ENCODE measurements at places on chromosomes 5 and 9.

GRCh38 chr9:36382484-36382883, 17.6 kb downstream of the RNF38 start:
- no peak for DNase-seq

GRCh38 chr9:117232281-117232680, 182.6 kb downstream of the ASTN2 start:
- no peak for DNase-seq

GRCh38 chr9:114321759-114322158, 1.1 kb upstream of the ORM1 start:
- DNase-seq, result no peak

DNA sequence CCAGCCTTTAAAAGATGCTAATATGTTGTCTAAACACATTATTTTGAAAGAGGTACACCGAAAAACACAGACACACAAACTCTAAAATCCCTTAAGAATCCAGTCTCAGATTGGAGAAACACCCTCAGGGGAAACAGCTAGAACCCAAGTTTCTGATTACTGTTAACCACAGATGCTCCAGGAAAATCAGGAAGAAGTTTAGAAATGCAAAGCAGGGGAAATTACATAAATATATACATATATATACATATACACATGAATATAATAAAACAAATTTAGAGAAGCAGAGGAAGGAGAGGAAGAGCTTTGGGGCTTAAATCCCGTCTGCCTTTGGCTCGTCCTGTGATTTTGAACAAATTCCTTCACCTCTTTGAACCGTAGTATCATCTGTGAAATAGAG, 73.2 kb upstream of the KLF4 start:
- no peak for DNase-seq

DNA sequence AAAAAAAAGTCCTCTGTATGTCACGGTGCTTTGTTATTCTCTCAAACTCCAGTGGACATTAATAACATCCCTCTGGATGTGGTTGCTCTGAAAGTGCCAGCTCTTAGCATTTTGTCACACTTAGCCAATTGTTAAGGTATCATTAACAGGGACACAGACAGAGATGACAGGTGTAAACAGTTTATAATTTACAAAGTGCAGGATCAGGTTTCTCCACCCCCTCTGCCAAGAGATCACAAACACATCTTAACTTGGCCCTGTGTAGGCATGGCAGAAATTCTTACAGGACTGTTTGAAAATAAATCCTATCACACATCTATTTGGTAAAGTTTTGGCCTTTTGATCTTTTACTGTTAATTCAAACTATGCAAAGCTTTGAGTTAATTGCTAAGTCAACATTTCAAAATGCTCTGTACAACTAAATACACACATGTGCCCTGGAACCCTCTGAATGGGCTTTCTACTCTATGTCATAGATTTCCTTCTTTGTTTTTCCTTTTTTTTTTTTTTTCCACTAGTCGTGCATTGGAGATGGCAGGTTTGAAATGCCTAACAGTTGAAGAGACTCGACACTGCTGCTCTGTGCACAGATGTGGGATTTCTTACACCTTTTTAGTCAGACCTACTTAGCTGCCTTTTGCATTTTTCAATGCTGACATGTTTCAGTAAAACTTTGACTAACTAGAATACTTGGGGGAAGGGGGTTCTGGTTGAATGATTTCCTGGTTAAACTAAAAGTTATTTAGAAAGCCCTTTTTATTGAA, 41.7 kb downstream of the SEMA6A start:
- DNase-seq, result no peak

DNA sequence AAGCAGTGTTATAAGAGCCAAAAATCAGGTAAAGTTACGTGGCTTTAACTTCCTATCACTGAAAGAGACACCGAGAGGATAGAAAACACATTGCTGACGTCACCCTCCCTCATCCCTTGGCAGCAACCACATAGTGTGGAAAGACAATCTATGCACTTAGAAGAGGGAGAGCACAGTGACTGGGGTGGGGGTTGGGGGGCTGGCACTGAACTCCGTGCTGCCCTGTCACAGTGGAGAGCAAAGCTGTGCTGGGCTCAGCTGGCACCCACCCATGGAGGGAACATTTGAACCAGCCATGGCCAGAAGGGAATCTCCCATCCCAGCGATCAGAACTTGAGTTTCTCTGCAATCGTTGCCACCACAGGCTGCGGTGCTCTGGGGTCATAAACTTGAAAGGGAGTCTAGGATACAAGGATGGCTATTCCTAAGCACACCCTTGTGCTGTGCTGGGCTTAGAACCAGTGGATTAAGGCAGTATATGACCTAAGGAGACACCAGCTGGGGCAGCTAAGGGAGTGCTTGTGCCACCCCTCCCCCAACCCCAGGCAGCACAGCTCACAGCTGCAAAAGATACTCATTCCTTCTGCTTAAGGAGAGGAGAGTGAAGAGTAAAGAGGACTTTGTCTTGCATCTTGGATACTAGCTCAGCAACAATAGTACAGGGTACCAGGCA, 73.4 kb downstream of the KIAA0825 start:
- no peak for DNase-seq

DNA sequence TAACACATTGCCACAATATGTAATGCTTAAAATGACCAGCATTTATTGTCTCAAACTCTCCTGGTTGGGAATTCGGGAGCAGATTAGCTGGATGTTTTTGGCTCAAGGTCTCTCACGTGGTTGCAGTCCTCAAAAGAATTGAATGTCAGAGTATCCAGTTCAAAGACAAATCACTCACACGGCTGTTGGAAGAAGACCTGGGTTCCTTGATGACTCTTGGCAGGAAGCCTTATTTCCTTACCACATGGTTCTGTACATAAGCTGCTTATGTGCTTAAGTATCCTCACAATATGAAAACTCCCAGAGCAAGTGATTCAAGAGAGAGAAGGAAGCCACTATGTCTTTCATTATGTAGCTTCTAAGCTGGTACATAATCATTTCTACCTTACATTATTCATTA, 230.3 kb upstream of the PTPRD start:
- no peak for DNase-seq

DNA sequence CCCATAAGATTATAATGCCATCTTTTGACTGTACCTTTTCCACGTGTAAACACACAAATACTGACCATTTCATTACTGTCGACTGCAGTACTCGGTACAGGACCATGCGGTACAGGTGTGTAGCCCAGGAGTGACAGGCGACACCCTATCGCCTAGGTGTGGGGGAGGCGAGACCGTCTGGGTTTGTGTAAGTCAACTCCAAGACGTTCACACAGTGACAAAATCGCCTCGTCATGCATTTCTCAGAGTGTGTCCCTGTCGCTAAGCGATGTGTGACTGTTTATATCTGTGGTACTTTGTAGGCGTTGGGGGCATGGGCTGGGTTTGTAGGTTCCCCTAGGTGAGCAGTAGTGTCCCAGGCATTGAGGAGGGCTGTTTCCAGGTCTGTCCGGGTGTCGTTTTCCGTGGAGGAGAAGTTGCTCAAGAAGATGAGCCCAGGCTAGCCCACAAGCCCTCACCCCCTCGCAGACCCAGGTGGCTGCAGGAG, 20.3 kb downstream of the NEK6 start:
- no peak for DNase-seq

- no peak for DNase-seq
Observed at GRCh38 chr5:37847978-37848425, 8.2 kb upstream of the GDNF start.

DNA sequence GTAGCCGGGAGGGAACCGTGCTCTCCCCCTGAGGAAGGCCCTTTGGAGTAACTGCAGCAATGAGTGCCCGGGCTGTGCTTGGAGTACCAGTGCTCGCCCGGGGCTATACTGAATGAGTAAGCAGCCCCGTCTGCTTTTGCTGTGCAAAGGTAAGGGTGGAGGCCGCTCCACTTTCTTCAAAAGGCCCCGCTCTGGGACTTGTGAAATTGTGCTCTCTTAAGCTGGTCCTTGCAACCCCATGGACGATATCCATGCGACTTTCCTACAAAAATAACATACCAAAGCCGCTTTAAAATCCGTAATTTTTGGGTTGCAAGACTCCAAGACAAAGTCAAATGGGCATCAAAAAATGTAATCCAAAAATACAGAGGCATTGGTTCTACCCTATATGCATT, 578 bp upstream of the TNFAIP8 start:
- no peak for DNase-seq

DNA sequence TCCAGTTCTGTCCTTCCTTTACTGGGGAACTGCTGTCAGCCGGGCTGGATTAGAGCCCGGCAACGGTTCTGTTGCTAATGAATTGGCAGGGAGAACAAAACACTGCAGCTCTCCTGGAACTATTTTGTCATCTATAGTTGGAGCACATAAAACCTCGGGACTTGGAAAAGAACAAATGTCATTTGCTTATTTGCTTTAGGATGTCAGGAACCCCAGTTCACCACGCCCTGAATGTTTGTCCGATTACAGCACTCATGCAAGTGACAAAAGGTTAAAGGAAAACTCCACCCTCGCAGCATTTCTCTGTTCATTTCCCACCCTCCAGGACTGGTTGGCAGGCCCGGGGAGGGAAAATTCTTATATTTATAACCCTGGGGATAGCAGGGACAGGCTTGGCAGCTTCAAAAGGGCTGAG, 66.4 kb upstream of the PLPP1 start:
- peak; percentile 97 for DNase-seq

- no peak for DNase-seq
Observed at GRCh38 chr9:91342575-91342974, 19.1 kb downstream of the AUH start.

- DNase-seq, result no peak
Observed at GRCh38 chr9:7944572-7944971, 145.0 kb upstream of the DMAC1 start.

GRCh38 chr5:96671441-96671840, 9.3 kb downstream of the CAST start:
- no peak for DNase-seq

- DNase-seq, result no peak
Observed at GRCh38 chr5:85500869-85501268, 1116.2 kb upstream of the EDIL3 start.

DNA sequence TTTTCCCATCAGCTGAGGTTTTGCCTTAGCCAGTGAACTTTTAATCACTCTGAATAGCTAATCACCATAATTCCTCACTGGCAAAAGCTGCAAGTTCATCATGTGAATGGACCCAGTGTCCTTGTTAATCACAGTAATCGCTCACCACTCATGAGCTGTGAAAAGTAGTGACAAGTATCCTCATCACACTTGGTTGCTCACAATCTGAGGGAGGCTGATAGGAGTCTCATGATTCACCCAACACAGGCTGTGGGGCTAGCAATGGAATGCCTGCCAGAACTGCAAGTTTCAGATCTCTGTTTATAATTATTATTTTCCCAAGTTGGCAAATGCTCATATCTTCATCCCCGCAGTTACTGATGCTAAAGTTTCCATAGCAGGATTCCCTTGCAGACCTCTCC, 467.2 kb downstream of the KIF4B start:
- DNase-seq, result no peak

GRCh38 chr5:60463179-60463868, 236.6 kb downstream of the DEPDC1B start:
- no peak for DNase-seq

DNA sequence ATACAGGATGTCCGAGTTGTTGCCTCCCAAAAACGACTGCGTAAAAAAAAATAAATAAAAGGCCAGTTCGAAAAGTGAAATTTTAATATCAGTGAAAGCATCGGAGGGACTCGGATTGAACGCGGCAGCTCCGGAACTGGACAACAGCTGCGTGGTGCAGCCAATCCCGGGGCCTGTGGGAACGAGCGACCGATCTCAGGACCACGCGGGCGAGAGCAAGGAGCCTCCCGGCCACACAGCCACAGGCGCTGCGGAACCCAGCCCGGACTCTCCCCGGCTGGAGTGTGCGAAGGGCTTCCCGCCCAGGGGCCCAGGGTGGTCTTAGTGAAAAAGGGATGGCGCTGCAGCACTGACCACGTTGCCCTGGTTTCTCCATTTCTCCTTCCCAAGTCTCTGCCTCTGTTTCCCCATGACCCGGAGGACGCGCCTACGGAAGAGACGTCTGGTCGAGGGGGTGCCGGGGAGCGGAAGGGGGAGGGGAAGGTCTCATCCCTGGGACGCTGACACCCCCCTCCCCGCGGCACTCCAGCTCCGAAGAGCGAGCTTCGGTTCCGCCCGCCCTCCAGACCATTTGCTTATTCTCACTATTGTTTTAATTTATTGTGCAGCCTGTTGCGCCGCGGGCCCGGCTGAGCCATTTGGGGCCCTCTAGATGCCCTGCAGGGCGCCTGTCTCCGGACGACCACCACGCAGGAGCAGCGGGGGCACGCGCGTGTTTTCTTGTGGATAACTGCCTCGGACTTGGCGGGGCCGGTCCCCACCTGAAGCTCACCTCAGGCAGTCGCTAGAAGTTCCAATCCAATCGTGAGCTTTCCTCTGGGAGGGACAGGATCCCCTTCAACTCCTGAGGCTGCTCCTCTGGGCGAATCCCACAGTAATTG, 303.0 kb downstream of the PARP8 start:
- DNase-seq, result no peak

GRCh38 chr9:88722753-88723152, 187.8 kb downstream of the NXNL2 start:
- DNase-seq, result no peak

DNA sequence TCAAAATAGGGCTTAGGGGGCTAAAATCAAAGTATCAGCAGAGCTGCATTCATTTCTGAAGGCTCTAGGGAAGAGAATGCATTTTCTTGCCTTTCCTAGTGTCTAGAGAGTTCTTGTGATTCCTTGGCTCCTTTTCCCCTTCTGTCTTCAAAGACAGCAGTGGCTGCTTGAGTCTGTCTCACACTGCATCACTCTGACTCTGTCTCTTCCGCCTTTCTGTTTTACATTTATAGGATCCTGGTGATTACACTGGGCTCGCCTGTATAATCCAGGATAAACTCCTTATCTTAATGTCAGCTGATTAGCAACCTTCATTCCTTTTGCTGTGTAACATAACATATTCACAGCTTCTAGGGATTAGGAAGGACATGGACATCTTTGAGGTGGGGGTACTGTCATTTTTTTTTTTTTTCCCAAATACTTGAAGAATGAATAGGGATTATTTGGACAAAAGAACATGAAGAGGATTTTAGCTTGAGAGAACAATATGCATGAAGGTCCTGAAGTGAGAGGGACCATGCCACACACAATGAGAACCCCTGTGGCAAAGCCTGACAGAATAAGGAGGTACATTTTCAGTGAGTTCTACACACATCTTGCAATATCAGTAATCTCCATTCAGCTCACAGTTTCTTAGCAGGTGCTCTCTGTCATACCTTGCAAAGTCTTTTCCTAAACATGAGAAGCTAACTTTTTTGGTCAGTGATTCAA, 267.6 kb downstream of the FAM170A start:
- DNase-seq, result no peak

DNA sequence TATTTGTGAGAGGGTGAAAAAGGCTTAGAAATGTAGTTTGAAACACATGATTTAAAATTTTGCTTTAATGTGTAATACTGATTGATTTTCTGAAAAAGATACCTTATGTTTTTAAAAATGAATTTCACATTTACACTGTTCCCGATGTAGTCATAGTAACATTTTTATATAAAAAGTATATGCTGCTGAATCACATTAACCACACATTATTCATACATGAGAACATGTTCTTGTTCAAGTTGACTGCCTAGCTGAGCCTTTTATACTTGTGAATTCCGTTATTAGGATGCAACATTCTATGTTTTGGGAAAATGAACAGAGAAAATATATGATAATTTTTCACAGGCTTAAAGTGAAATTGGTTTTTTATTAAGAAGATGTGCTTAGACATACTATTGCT, 461.1 kb upstream of the NUDT12 start:
- no peak for DNase-seq
